ENCODE measurements at places on chromosomes 12 and 14.
A peak's percentile ranks its signal among the peaks of the same experiment; 100 is the strongest.

GRCh38 chr12:30978639-30979038 is 52.1 kb downstream of the TSPAN11 start:
- DNase-seq, result no peak

- DNase-seq, result no peak
Measured at GRCh38 chr14:30005114-30005808, 77.6 kb upstream of the PRKD1 start.

GRCh38 chr14:75383721-75384120 is 44.1 kb upstream of the JDP2 start:
- peak; percentile 5 for DNase-seq

DNA sequence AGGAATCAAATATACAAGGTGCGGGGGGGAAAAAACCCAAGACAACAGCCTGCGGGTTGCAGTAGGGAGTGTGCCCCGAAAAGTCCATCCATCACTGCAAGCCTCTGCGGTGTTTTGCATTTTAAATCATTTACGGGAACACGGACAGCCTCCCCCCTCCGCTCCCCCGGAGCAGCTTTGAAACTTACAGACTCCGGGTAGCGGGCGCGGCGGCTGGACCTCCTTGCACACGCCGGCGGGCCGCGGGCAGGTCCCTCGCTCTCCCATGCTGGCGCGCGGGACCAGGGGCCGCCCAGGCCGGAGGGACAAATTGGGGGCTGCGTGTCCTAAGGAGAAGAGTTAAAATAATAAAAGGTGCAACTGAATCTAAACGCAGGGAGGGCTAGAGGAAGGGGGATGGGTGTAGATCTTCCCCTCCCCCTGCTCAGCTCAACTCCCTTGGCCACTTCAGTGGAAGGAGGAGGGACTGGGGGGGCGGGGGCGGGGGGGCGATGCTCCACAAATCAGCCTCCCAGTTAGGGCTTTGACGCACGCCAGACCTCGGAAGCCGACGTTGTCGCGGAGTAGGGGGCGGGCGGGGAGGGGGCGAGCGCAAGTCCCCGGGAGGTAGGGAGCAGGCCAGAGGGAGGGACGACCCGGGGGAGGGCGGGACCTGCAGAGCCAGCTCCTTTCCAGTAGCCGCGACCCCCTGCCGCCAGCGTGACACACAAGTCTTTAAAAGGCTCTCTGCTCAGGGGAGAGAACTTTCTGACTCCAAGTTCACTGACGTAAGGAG is at the start of gene KCNJ8:
TSS of gene KCNJ8 (minus strand) at position 349 of the 775 bp plus-strand sequence. CDS start 1,090 bp downstream, outside the sequence.
- DNase-seq, result no peak

GRCh38 chr12:69509904-69510827 is 40.0 kb downstream of the FRS2 start:
- no peak for DNase-seq

GRCh38 chr14:95758331-95758730 is 44.4 kb upstream of the TCL1A start:
- no peak for DNase-seq

GRCh38 chr12:110124269-110124995 is at the start of gene IFT81:
IFT81 (plus strand) TSS chr12:110124357; CDS start chr12:110127381, 3,024 bp downstream.
- peak; percentile 97 for DNase-seq

DNA sequence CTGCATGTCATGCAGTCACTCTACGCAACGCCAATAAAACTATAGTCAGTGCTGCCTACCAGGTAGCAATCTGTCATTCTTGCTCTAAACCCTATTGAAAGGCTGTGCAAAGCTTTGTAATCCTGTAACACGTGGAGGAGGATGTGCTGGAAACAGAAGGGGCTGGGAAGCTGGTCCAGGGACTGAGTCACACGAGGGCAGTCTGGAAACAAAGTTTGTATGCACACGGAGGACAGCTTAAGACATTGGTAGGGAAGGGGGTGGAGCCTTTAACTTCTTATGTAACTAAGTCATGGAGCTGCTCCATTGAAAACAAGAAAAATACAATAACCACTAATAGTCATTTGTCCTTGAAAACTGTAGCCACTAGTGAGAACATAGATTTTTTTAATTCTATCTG is 128.0 kb downstream of the BCAT1 start:
- DNase-seq, result no peak

GRCh38 chr14:77206877-77207389 is 25.3 kb downstream of the TMEM63C start:
- DNase-seq, result no peak

Data from CD4-positive, alpha-beta T cell treated with Interleukin-15 for 4 hours (primary cell).